Lung (tissue), 17 donors: ENCODE measurements at places on chromosomes 12 and 14.

GRCh38 chr12:53254816-53255545 is 13.1 kb upstream of the ESPL1 start:
- no peak for DNase-seq

- DNase-seq: no peak
Observed at GRCh38 chr14:96135285-96135684, 69.4 kb upstream of the BDKRB2 start.

DNA sequence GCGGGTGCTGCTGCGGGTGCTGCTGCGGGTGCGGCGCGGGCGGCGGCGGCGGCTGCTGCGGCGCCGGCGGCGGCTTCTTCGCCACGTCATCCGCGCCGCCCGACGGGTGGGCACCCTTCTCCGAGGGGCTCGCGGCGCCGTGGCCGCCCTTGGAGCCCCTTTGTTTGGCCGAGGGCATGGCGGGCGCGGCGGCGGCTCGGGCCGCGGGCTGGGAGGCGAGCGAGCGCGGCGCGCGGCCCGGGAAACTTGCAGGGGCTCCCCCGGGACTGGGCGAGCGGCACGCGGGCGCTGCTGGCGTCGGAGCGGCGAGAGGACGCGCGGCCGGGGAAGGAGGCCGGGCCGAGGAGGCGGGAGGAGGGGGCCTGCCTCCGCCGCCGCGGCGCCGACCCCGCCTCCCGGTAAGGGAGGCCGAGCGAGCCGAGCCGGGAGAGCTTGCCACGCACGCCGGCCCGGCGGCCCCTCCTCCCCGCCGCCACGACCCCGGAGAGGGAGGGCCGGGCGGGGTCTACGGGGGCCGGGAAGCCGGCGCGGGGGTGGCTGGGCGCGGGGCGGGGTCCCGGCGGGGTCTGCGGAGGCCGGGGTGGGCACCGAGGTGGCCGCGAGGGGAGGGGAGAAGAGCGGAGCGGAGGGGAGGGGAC is at the start of gene CKAP4:
TSS of gene CKAP4 (minus strand) at position 347 of the 638 bp plus-strand sequence. CDS start at position 178, 169 bp downstream.
- peak; percentile 95 for DNase-seq

GRCh38 chr12:47276621-47277309 is 197.0 kb upstream of the AMIGO2 start:
- peak; percentile 98 for DNase-seq

DNA sequence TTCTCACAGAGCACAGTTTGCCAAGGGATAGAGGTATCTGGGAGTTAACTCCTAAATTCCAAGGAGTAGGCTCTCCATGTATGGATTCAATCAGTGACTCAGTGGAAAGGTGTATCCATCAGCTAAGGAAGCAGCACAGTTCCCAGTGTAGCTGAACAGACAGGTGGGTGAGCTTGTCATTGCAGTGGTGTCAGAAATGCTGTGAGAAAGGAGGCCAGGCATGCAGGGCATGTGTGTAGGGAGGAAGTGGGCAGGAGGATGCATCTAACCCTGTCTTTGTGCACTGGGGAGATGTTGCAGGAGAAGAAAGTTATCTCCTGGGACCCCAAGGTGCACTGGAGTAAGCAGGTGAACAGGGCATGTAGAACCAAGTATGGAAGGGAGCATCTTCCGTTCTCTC is 539.0 kb downstream of the VRK1 start:
- DNase-seq: no peak

DNA sequence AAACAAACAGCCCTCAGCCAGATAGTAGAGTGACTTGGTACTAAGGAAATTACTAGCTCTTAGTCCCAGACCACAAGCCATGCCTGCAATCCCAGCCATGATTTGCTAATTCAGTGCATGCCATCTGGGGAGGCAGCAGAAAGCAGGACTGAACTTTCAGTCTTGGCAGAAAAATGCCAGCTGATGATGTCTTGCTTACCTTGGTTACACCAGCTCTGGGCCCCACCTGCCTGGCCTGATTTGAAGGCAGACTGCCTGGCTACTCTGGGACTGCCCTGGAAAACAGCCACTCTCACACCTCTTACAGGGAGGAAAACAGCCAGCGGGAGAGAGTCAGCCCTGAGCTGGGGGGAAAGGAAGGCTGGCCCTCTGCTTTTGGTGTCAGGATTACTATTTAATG is 4.6 kb upstream of the UNC119B start:
- no peak for DNase-seq

DNA sequence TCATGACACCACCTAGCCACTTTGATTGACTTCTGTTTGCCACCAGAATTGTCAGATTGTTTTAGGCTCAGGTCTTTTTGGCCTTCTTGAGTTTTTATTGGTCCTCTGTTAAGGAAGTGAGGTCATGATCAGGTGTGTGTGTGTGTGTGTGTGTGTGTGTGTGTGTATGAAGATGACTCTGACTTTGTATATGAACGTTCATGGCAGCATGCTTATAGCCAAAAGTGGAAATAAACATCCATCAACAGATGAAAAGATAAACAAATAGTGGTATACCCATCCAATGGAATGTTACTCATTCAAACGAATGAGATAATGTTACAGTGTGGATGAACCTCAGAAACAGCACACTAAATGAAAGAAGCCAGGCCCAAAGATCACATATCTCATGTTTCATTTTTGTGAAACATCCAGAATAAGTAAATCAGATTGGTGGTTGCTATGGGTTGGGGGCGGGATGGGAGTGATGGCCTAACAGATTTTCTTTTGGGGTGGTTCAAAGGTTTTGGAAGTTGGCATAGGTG is 258.6 kb downstream of the KTN1 start:
- DNase-seq: no peak

DNA sequence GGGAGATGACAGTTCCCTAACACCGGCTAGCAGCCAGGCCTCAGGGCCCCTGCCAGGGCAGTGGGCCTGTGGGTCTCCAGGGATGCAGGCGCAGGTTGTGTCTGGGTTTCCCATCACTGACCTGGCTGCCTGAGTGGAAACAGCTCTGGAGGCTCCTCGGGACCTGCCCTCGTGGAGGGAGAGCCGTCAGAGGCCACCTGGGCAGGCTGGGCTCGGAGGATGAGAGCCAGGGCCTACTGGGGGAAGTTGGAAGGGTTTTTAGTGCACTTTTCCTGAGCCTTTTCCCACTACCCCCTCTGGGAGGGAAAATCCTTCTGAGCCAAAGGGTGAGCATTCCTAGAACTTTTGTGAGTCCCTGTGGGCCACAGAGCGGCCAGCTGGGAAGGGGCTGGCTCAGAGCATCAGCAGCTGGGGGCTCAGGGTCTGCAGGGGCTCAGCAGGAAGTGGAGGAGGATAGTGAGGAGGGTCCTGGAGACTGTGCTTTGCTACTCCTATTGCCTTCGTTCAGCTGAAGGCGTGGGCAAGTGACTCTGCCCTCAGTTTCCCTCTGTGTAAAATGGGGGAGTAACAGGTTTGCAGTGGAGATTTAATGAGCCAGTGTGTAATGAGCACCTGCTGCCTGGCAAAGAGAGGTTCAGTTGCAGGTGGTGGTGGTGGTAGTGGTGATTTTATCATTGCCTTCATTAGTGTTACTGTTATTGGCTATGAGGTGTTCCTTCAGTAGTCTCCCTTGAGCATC is 1.8 kb downstream of the SH2B3 start:
- no peak for DNase-seq

DNA sequence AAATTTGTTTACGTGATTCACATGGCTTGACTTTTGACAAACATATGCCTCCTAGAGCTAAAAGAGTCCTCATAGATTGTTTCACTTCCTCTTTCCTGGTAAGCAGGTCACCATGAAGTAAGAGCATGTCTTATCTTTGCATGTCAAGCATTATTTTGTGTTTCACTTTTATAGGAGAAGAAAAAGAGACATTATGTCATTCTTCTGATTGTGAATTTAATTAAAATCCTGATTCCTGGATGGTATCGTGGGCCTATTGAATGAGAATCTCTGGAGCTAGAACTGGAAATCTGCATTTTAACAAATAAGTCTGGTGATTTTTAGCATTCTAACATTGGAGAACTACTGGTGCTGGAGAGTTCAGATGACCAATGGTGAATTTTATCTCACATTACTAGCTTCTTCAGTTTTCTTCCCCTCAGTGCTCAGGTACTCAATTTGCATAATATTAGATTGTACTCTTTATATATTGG is 218.6 kb upstream of the ATP2B1 start:
- no peak for DNase-seq

- DNase-seq: no peak
Observed at GRCh38 chr14:96624661-96625425, 122.7 kb downstream of the PAPOLA start.

- DNase-seq: no peak
Observed at GRCh38 chr12:47648056-47648579, 57.7 kb downstream of the RPAP3 start.

GRCh38 chr14:46048127-46048526 is 603.5 kb downstream of the RPL10L start:
- peak; percentile 4 for DNase-seq

DNA sequence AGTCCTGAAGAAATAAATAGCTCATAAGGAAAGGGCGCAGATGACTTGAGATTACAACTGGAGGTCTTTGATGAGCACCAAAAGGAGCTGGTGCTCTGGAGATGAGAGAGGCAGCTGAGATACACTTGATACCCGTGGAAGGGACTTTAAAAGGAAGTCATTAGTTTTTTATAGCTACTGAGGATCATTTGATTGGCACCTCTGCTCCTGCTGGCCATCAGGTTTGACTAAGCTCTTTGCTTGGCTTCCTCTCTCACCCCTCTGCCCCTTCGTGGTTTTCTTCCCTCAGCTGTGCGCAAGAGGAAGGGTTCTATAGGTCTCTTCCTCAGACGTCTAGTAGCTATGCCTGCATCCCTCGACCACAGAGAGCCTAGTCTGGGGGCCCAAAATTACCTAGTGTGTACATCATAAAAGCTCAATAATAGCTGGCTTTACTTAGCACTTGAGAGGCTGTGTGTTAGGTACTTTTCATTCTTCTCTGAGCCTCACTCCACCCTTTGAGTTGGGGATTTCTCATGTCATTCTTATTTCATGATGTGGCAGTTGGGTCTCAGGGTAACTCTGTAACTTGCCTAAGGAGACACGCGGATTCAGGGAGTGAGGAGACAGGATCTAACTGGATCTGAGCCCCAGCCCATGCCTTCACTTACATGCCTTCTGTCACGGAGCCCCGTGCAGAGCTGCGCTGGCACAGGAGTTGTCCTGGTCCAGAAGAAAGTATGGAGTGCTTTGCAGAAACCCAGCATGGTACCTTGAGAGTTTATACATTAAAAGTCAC is 68.4 kb upstream of the ASPG start:
- DNase-seq: no peak
